CD4-positive, alpha-beta T cell treated with Interleukin-4 for 1 hour (primary cell): ENCODE measurements at places on chromosomes 1 and 21.
A peak's percentile ranks its signal among the peaks of the same experiment; 100 is the strongest.

GRCh38 chr21:44024257-44024656 is 12.1 kb downstream of the TRAPPC10 start:
- no peak for DNase-seq

GRCh38 chr21:44618504-44618903 is 6.6 kb downstream of the KRTAP10-8 start:
- peak; percentile 20 for DNase-seq

DNA sequence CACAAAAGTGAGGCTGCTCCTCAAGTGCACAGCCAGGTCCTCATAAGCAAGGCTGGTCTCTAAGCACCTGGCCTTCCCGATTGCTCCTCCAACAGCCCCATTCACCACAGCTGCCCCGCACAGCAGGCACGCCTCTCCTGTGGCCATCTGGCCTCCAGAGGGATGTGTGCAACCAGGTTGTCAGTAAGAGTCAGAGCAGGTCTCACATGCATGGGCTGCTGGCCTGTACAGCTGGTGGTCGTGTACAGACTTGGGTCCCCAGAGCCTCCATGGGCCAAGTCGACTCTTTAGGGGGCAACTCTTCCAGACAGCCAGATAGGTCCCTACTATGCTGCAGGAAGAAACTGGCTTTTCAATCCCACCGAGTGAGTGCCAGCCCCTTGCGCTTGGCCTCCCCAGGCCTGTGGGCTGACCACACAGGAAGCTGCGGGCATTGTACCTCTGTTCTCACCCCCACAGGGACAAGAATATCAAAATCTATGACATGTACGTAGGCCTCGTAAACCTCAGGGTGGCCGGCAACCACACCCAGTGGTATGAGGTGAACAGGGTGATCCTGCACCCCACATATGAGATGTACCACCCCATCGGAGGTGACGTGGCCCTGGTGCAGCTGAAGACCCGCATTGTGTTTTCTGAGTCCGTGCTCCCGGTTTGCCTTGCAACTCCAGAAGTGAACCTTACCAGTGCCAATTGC is 1.4 kb downstream of the PRSS38 start:
- peak; percentile 8 for DNase-seq

GRCh38 chr1:242005866-242006535 is 7.1 kb upstream of the MAP1LC3C start:
- no peak for DNase-seq

DNA sequence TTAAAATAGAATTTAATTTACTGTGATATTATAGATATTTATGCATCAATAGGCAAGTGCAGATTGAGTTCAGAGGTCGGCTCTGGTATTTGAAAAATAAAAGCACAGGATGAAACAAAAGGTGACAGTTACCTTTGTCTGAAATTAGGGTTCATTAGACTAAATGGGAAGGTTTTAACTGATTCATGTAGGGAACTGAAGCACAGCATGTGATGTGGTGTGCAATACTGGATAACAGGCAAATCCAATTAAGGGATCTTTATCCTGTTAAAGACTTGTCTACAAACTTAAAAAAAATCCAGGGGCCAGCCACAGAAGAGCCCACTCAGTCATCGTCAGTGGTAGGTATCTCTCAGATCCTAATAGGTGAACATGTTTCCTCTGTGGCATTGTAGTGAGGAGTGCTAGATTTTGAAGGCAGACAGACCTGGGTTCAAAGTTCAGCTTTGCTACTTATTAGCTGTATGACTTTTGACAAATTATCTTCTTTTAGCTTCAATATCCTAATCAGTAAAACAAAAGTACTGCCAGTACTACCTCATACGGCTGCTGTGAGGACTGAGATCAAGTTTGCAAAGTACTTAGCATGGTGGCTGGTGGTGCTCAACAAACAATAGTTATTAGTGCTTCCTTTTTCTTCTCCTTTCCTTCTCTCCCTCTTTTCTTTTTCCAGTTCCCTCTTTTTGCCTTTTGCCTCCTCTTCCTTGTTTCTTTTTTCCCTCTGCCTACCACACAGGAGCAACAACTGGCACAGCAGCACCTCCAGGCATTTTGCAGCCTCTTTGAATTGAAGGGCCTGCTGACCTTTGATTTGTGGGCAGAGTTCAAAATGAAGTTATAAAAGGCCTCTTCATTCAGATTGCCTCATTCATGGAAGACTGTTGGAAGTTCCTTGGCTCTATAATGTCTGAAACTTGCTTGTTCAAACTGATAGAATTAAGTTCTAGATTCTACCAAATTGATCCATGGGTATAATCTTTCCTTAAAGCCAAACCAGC is 44.9 kb upstream of the FOXD3 start:
- no peak for DNase-seq

- DNase-seq = no peak
Measured at GRCh38 chr21:35222541-35222941, 173.4 kb upstream of the RUNX1 start.

DNA sequence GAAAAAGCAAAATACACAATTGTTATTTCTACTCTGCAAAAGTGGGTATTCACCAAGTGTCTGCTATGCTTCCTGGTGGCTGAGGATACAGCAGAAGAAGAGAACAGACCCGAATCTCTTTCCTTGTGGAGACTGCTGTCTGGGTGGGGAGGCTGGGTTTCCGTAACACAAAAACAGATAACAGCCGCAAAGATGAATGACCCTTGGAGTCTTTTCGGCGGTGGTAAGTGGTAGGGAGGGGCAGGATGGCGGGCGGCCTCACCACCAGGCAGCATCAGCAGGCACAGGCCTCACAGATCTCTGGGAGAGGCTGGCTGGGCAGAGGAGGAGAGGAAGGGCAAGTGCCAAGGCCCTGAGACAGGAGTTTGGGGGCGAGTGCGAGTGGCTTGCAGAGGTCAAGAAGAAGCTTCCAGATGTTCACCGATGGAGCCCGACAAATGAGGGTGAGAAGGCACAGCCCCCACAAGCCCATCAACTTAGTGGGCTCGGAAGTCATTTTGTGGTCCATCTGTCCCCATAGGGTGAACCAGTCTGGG is 164.2 kb downstream of the RHOU start:
- no peak for DNase-seq

- no peak for DNase-seq
Measured at GRCh38 chr1:20484519-20485462, 1.2 kb downstream of the CAMK2N1 start.

- DNase-seq = no peak
Measured at GRCh38 chr1:180503280-180503862, 994 bp upstream of the ACBD6 start.

DNA sequence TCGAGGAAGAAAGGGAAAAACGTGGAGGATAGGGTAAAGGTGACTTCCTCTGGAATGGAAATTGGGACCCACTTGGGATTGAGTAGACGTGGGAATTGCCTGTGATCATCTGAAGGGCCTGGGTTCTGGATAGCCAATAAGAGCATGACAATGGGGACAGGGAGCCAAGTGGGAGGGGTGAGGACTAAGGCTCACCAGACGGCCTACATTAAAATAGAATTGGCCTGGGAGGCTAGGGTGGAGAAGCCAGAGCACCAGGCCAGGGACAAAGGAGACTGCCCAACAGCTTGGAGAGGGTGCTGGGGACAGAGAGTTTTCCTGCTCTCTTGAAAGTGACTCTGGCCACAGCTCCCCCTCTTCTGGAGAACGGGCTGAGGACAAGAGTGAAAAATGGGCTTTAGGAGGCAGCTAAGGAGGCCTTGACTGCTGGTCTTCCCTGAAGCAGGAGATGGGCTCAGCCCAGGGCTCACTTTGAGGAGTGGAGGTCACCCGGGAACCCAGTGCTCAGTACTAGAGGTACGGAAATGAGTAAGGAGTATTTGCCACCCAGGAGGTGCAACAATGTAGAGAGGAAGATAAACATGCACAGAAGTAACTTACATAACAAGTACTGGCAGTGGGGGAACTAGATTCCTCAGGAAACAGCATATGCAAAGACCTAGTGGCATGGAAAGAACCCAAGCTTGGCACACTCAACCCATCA is 18.8 kb downstream of the INKA2 start:
- no peak for DNase-seq

- no peak for DNase-seq
Measured at GRCh38 chr1:217012659-217013058, 289.4 kb upstream of the ESRRG start.

DNA sequence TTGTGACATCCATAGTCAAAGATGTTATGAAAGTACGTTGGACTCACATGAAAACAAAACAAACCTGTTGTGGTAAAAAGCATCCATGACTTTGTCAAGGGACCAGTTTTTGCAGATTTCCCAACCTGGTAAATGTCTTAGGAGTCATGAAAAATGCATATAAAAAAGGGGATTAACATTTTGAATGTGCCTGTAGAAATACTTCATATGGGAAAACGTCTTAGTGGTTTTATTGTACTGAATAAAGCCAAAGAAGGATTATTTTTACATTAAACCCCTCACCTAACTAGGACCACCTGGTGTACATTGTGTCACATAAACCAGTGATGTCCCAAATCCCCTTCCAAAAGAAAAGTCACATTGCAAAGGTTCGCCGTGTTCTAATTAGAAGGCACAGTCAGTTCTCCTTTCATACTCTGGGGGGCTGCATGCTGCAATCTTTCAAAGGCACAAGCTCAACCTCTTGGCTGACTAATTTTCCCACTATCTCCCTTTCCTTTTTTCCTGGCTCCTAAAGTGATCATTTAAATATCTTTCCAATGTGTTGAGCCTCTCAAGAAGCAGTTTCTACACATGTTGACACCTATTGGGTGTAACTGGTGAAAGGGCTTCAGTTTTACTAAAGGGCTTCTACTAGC is 119.8 kb upstream of the SPAG17 start:
- DNase-seq = no peak

GRCh38 chr1:207645635-207646081 is 725 bp downstream of the CR1L start:
- DNase-seq = no peak

- DNase-seq = peak; percentile 51
Measured at GRCh38 chr1:171740987-171741871, 636 bp downstream of the VAMP4 start.

DNA sequence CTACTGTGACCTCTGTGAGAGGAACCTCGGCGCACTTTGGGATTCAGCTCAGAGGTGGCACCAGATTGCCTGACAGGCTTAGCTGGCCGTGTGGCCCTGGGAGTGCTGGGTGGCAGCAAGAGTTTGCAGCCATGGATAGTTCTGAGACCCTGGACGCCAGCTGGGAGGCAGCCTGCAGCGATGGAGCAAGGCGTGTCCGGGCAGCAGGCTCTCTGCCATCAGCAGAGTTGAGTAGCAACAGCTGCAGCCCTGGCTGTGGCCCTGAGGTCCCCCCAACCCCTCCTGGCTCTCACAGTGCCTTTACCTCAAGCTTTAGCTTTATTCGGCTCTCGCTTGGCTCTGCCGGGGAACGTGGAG is 67.5 kb downstream of the DISC1 start:
- no peak for DNase-seq

DNA sequence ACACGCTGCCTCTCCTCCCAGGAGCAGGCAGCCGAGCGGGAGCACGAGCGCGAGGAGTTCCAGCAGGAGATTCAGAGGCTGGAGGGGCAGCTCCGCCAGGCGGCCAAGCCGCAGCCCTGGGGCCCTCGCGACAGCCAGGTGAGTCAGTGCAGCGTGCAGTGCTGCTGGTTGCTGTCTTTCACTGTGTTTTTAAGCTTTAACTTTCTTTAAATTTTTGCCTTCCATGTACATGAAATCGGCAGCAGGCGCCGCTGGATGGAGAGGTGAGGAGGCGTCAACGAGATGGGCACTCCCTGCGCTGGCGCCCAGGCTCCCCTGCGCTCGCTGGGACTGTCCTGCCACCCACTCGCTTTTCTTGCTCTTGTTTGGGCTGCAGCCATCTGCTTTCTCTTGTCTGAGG is 60.7 kb upstream of the DIP2A start:
- DNase-seq = no peak
